ENCODE measurements at places on chromosomes 3 and 15.

- DNase-seq, result no peak
These were observed 128.1 kb upstream of the CCDC54 start for GRCh38 chr3:107249132-107249531.

GRCh38 chr15:38072007-38072347 is 137.5 kb downstream of the TMCO5A start:
- no peak for DNase-seq

- no peak for DNase-seq
These were observed at the start of gene DOCK3 for GRCh38 chr3:50674349-50675178. Gene DOCK3, plus strand, starts transcription at chr3:50674927. Its CDS starts 337 bp downstream, at chr3:50675264.

GRCh38 chr3:190016966-190017365 is 103.7 kb downstream of the P3H2 start:
- DNase-seq, result no peak

DNA sequence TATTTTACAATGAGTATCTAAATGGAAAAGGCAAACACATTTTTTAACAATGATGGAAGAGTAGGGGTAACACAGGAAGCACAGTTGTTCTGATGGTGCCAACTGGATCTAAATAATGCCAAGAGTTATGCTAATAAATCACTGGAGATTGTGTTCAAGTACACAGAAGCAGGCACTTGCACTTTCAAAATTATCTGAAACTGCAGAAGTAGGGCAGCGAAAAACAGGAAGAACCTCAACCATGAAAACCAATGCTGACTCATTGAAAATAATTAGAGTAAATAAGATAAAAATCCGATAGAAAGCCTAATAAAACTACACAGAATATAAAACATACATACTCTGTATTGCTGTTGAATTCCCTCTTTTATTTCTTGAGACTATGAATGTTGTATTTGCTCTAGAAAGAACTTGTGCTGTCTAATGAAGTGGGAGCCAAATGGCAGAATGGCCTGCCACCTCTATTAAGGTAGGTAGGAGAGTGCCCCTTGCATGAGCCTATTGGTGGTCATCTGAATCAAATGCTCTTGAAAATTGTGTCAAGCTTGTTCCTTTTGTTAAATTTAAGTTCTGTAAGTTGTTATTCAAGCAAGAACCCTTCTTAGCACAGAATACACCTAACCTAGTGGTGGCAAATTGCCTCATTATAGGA is 93.7 kb downstream of the ABI3BP start:
- DNase-seq, result no peak
